ENCODE measurements at places on chromosomes 1 and 21. TPM values are rescaled to one million over a fixed set of nuclear protein-coding genes. Genes with fewer than 3 reads are reported as not detected.

Gene TNFRSF14
- total RNA-seq = 204 TPM

Gene GUCA2A
- not detected for total RNA-seq

Gene CRYAA
- not detected for total RNA-seq

Gene CFAP107
- total RNA-seq = not detected

Gene RAD54L
- 33.0 TPM for total RNA-seq

Gene ACTL8
- not detected for total RNA-seq

Gene KRTAP21-2
- total RNA-seq = not detected

Gene CD1E
- total RNA-seq = not detected

Gene ZC3H12A
- total RNA-seq = 19.0 TPM

Measured in activated naive CD4-positive, alpha-beta T cell treated with anti-CD3 and anti-CD28 coated beads, Interleukin-2, amount 10 ng/mL, durations not matched to agents 5 hours and 36 hours (primary cell).